ENCODE measurements at places on chromosomes 2 and 18.

- DNase-seq, result no peak
Measured at GRCh38 chr2:160940271-160940670, 220.0 kb upstream of the TANK start.

GRCh38 chr2:40488101-40488601 lies 36.3 kb upstream of the SLC8A1 start:
- DNase-seq, result no peak

DNA sequence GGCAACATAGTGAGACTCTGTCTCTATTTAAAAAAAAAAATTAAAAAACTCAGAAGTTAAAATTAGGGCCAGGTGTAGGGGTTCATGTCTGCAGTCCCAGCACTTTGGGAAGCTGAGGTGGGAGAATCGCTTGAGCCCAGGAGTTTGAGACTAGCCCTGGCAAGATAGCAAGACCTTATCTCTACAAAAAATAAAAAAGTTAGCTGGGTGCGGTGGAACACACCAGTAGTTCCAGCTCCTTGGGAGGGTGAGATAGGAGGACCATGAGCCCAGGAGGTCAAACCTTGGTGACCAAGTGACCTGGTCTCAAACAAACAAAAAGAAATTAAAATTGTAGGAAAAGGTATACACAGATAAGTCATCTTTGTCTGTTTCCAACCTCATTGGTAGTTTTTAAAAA lies 11.3 kb downstream of the TTLL4 start:
- no peak for DNase-seq

DNA sequence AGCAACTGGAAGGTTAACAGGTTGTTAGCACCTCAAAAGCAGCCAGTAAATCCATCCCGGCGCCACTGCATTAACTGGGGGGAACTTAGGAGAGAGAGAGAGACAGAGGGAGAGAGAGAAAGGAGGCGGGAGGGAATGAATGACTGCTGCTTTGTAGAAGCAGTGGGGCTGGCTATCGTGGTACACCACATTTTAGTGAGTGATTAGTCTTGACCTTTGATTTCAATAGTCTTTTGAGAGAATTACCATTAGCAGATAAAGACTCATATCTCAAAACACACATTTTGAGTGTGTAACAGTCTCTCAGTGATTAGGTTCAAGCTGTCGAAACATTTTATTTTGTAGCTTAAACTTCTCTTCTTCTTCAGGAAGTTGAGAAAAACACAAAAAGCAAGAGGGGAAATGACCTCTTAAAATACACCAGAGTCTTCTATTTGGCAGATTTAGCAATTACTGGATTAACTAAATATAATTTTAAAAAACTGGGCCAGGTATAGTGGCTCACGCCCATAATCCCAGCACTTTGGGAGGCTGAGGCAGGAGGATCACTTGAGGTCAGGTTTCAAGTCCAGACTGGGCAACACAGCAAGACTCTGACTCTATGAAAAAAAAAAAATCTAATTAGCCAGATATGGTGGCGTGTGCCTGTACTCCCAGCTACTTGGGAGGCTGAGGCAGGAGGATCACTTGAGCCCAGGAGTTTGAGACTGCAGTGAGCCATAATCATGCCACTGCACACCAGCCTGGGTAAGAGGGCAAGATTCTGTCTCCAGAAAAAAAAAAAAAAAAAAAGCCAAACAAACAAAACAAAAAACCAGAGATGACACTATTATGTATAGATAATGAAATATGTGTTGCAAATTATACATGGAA lies 22.0 kb upstream of the PNO1 start:
- DNase-seq, result no peak

- DNase-seq, result no peak
Measured at GRCh38 chr18:6543330-6543908, 128.7 kb upstream of the L3MBTL4 start.

- DNase-seq, result no peak
Measured at GRCh38 chr2:42545841-42546390, 22.5 kb upstream of the MTA3 start.

All from activated T-cell treated with anti-CD3 and anti-CD28 coated beads, Interleukin-2, amount 50 U/mL, for 24 hours (primary cell).